ENCODE measurements at places on chromosomes 4 and X.

- DNase-seq = no peak
Observed at GRCh38 chr4:155220025-155220424, 11.6 kb downstream of the NPY2R start.

GRCh38 chr4:7799736-7800135, 139.9 kb downstream of the AFAP1 start:
- no peak for DNase-seq

DNA sequence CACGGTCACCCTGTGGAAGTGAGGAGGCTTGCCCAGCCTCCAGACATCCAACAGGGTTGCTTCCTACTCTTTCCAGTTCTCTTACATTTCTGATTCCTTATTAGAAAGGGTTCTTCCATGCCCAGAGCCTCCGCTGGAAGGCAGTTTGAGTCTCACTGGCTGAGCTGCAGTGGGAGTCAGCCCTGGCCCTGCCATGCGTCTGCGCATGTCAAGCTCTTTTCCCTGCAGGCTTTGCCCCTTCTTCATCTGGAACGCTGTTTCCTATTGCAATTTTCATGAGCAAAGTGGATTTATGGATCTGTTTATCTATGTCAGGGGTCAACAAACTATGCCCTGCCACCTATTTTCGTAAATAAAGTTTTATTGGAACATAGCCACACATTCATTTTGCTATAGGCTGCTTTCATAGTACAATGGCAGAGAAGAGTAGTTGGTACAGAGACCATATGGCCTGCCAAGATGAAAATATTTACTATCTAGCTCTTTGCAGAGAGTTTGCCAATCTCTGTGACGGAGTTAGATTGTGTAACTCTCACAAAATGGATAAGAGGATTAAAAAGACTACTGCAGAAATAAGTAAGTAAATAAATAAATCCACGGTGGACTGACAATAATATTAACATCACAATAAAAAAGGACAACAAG, 3.9 kb upstream of the CHRNA9 start:
- DNase-seq = no peak

DNA sequence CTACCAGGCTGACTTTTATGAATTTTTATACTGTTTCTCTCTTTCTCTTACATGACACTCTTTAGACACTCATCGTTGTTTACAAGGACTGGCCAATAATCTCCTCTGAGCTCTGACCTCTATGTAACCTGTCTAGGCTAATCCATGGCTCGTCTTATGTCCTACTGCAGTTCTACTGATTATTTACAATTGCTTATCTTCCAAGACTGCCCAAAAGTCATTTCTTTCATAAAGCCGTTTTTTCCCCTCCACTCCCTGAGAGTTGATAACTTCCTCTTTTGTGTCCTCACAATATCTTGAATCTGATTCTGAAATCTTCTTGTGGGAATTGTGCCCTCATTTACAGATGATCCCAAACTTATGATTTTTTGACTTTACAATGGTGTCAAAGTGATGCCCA, 18.3 kb upstream of the SNCA start:
- no peak for DNase-seq

All from right kidney (tissue), 9 donors.